ENCODE measurements at places on chromosomes 11 and 22. TPM values are rescaled to one million over a fixed set of nuclear protein-coding genes. Genes with fewer than 3 reads are reported as not detected.

- no peak for DNase-seq
Measured at GRCh38 chr11:106493751-106494150, 416.3 kb downstream of the AASDHPPT start.

DNA sequence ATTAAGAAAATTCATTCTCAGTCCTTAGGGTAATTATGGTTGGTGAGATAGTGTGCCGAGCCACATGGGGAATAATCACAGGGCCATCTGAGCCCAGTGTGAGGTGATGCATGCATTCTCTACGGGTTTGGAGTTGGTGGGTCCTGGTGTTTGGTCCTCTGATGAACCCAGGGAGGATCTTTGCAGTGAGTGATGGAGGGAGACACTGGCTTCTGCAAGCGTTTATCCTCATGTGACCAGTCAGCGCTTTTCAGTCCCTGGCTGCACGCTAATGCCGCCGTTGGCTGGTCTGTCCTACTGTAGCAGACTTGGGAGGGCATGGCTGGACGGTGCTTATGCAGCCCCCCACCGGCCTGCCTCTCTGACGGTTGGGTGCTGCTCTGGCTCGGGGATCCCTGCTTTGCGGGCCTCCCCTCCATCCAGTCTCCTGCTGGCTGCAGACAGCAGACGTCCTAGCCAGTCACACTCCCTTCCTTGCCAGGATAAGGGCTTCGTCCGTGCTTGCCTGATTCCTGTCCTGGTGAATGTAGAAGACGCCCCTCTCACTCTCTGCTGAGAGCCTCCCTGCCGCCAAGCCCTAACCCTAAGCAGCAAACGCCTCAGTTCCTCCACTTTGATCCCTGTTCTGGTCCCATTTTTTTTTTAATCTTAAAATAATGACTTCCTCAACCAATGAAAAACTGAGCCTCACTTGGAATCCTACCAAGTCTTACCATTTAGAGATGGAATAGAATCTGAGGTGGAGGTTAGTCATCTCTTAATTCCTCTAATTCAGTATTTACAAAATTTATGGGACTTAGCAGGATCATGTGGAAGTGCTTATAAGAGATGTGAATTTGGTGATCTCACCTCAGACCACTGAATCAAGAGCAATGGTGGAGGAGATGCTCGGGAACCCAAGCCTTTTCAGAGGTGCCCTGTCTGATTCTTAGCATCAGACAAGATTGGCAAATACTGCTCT lies 143.7 kb upstream of the SORL1-AS1 start:
- DNase-seq, result no peak

Gene B4GALNT4
- total RNA-seq, result not detected

DNA sequence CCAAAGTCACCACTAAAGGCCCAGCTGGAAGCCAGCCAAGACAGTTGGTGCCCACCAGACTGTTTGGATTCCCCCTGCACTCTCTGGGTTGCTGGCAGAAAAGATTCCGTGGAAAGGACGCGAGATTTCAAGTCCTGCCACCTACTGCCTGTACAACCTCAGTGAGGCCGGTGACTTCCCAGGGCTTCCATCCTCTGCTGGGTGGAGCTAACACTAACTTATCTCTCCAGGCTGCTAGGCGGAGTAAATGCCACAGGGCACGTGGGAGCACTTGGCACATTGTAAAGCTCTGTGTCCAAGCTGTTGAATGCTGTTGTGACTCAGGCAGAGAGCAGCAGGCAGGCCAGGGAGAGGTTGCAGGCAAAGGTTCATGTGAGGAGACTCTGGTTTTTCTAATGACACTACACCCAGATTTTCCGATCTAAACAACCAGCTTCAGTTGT lies 50.9 kb upstream of the CDON start:
- DNase-seq, result peak; percentile 95

- DNase-seq, result no peak
Measured at GRCh38 chr11:69658626-69659450, 16.3 kb downstream of the LTO1 start.
